ENCODE measurements at places on chromosomes 4 and X. TPM values are rescaled to one million over a fixed set of nuclear protein-coding genes. Genes with fewer than 3 reads are reported as not detected.

GRCh38 chr4:132218406-132218805, 930.7 kb upstream of the PCDH10 start:
- no peak overlapping the region for H3K4me3 ChIP-seq
- no peak overlapping the region for H3K27ac ChIP-seq
- no peak for DNase-seq
- no peaks in the 10 kb centered on the region for H3K27me3 ChIP-seq

- H3K27ac ChIP-seq = no peak overlapping the region
- H3K27me3 ChIP-seq = no peaks in the 10 kb centered on the region
- H3K4me3 ChIP-seq = no peak overlapping the region
- no peaks in the 10 kb centered on the region for H3K36me3 ChIP-seq
- peak; percentile 72 for DNase-seq
- no peaks in the 10 kb centered on the region for H3K4me1 ChIP-seq
Observed at GRCh38 chr4:185096032-185096653, 46.9 kb upstream of the SLC25A4 start.

- no peak overlapping the region for H3K4me3 ChIP-seq
- no peak for DNase-seq
- no peaks in the 10 kb centered on the region for H3K4me1 ChIP-seq
- H3K27ac ChIP-seq = no peak overlapping the region
- H3K36me3 ChIP-seq = no peaks in the 10 kb centered on the region
Observed at GRCh38 chr4:111046811-111047210, 423.9 kb upstream of the PITX2 start.

GRCh38 chr4:24382381-24382780, 202.0 kb downstream of the DHX15 start:
- DNase-seq = no peak
- H3K4me3 ChIP-seq = no peak overlapping the region
- H3K27me3 ChIP-seq = no peaks in the 10 kb centered on the region
- no peaks in the 10 kb centered on the region for H3K36me3 ChIP-seq
- no peak overlapping the region for H3K27ac ChIP-seq

- no peak for DNase-seq
- no peaks in the 10 kb centered on the region for H3K27me3 ChIP-seq
- no peaks in the 10 kb centered on the region for H3K4me1 ChIP-seq
- no peaks in the 10 kb centered on the region for H3K36me3 ChIP-seq
- H3K4me3 ChIP-seq = no peak overlapping the region
Observed at GRCh38 chrX:49257846-49258748, 6.4 kb downstream of the FOXP3 start.

- no peak overlapping the region for H3K4me3 ChIP-seq
- H3K27ac ChIP-seq = peak overlapping the region; percentile 66
- peaks cover 17% of the 10 kb centered on the region for H3K4me1 ChIP-seq
- DNase-seq = peak; percentile 39
- H3K36me3 ChIP-seq = no peaks in the 10 kb centered on the region
Observed at GRCh38 chr4:48654015-48654664, 125.9 kb downstream of the FRYL start.

Gene TRAM1L1
- total RNA-seq = 4.8 TPM

- H3K4me1 ChIP-seq = no peaks in the 10 kb centered on the region
- no peaks in the 10 kb centered on the region for H3K27me3 ChIP-seq
- no peak overlapping the region for H3K27ac ChIP-seq
- H3K4me3 ChIP-seq = no peak overlapping the region
- no peak for DNase-seq
- H3K36me3 ChIP-seq = no peaks in the 10 kb centered on the region
Observed at GRCh38 chr4:36226430-36227227, 17.7 kb downstream of the ARAP2 start.

Gene CT45A3
- total RNA-seq = 0.31 TPM

Gene SPANXA2
- total RNA-seq = not detected

DNA sequence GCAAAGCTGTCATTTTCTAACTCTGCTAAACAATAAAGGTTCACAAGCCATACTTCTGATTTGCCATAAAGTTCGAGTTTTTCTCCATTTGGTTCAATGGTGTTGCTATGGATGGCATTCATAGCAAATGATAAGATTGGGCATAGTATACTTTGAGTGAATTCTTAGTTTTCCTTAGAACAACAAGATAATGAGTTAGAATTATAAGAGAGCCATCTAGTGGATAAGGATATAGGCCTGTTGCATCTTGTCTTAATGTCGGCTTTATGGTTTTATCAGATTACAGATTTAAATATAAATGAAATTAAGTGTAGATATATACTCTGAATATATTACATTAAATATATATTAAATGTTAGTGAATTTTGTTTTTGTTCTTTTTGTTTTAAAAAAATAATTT, 644.6 kb downstream of the IL1RAPL1 start:
- no peaks in the 10 kb centered on the region for H3K36me3 ChIP-seq
- H3K27me3 ChIP-seq = no peaks in the 10 kb centered on the region
- no peaks in the 10 kb centered on the region for H3K4me1 ChIP-seq
- H3K27ac ChIP-seq = no peak overlapping the region

- no peak overlapping the region for H3K27ac ChIP-seq
- H3K4me1 ChIP-seq = no peaks in the 10 kb centered on the region
- H3K27me3 ChIP-seq = no peaks in the 10 kb centered on the region
- H3K4me3 ChIP-seq = no peak overlapping the region
Observed at GRCh38 chrX:26915064-26915463, 548.1 kb downstream of the PPP4R3C start.

DNA sequence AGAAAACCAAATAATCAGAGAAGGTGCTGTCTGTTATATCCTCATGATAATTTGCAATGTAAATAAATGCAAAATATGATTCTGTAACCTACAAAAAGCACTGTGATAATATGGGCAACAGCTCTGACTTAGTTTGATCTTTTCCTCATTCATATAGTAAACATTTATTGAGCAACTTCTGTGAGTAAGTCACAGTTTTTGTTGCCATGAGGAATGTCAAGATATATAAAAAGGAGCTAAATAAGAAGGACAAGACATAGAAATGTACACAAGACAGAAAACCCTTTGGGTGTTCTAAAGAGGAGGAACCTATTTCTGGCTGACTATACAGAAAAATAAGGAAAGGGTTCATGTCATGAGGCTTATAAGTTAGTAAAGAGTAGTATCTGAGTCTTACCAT, 44.3 kb downstream of the ARSJ start:
- no peak for DNase-seq
- H3K27me3 ChIP-seq = no peaks in the 10 kb centered on the region
- H3K36me3 ChIP-seq = no peaks in the 10 kb centered on the region
- H3K27ac ChIP-seq = no peak overlapping the region
- no peak overlapping the region for H3K4me3 ChIP-seq

DNA sequence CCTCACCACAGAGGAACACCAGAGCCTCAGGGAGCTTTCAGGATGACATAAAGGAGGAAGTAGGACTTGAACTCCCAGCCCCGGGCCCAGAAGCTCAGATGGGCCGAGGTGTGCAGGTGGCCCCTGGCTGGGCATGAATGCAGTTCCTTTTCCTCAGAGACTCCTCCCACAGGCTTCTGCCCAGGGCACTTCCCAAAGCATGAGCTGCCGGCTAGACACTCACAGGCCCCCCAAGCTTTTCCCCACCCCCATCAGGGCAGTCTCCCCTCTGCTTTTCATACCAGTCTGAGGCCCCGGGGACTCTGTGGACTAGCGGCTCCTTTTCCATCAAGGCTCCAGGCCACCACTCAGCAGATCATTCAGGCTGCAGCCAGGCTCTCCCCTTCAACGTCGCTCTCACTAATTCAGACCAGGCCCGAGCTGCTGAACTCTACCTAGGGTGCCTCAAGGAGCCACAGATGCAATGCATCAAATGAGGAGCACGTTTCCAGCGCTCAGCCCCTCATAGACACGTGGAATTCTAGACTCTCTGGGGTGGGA, 36.9 kb downstream of the HMX1 start:
- H3K36me3 ChIP-seq = no peaks in the 10 kb centered on the region
- DNase-seq = no peak
- no peak overlapping the region for H3K4me3 ChIP-seq
- no peak overlapping the region for H3K27ac ChIP-seq
- no peaks in the 10 kb centered on the region for H3K4me1 ChIP-seq
- H3K27me3 ChIP-seq = peaks cover 3% of the 10 kb centered on the region

- no peaks in the 10 kb centered on the region for H3K4me1 ChIP-seq
- DNase-seq = no peak
- H3K27ac ChIP-seq = no peak overlapping the region
- H3K27me3 ChIP-seq = peaks cover 4% of the 10 kb centered on the region
- no peaks in the 10 kb centered on the region for H3K36me3 ChIP-seq
- H3K4me3 ChIP-seq = no peak overlapping the region
Observed at GRCh38 chrX:116111497-116111896, 59.0 kb upstream of the AGTR2 start.

GRCh38 chrX:56789518-56790070, 60.6 kb downstream of the NBDY start:
- no peak overlapping the region for H3K27ac ChIP-seq
- no peak overlapping the region for H3K4me3 ChIP-seq
- no peak for DNase-seq

DNA sequence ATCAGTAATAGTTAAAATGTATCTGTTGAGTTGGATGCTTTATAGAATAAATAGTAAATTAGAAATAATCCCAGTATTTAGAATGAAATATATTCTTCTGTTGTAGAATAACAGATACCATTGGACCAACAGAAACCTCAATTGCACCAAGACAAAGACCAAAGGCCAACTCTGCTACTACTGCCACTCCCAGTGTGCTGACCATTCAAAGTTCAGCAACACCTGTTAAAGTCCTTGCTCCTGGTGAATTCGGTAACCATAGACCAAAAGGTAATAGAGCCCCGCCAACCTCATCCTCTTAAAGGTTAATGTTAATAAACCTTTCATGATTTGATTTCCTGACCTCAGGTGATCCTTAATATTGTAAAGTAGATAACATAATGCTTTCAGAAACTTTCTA, 73.8 kb downstream of the PAQR3 start:
- H3K27me3 ChIP-seq = no peaks in the 10 kb centered on the region
- no peak overlapping the region for H3K4me3 ChIP-seq
- no peaks in the 10 kb centered on the region for H3K4me1 ChIP-seq
- DNase-seq = no peak
- peaks cover 14% of the 10 kb centered on the region for H3K36me3 ChIP-seq

Gene SPACA5
- not detected for total RNA-seq

Gene SSX2
- not detected for total RNA-seq

Gene SMIM10L2A
- total RNA-seq = 1.5 TPM

DNA sequence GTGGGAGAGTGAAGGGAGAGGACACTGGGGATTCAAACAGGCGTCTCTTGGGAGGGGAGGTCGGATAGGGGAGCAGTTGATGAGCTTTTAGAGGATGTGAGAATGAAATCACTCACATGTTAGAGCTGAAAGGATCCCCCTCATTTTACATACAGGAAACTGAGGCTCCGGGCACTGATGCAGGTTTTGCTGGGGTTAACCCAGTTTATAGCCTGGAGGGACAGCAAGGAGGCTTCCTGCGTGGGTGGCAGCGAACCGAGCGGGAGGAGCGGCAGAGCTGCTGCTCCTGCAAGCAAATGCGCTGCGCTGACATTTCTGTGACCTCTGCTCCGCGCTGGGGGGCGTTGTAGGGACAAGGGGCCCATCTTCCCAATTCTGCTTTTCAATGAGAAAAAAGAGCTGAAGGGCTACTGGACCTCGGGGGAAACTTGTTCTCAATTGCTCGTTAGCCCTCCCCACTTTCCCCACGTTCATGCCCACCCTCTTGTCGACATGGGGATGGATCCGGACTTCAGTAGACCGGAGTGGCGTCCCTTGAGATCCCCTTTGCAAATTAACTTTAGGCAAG, 1.2 kb upstream of the NEUROG2 start:
- H3K27me3 ChIP-seq = peaks cover 87% of the 10 kb centered on the region
- peaks cover 2% of the 10 kb centered on the region for H3K4me1 ChIP-seq
- H3K4me3 ChIP-seq = no peak overlapping the region
- H3K36me3 ChIP-seq = no peaks in the 10 kb centered on the region
- peak; percentile 14 for DNase-seq

DNA sequence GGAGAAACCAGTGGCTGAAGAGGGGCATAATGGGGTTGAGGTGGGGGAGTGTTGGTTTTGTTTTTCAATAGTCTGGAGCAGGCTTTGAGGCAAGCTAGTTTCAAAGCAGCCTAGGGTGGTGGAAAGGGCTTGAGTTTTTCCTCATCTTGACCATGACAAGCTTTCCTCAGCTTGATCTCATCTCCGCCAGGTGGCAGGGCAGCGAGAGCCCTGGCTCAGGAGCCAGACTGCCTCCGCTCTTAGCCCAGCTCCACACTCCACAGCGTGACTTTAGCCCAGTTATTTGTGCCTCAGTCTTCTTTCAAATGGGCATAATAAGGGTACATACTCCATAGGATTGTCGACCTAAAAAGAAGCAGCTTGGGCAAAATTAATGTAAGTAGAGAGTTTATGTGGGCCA, 29.9 kb upstream of the SOWAHD start:
- DNase-seq = no peak
- H3K4me3 ChIP-seq = no peak overlapping the region
- H3K36me3 ChIP-seq = no peaks in the 10 kb centered on the region
- no peak overlapping the region for H3K27ac ChIP-seq
- no peaks in the 10 kb centered on the region for H3K27me3 ChIP-seq

Gene TTC29
- 10.2 TPM for total RNA-seq

DNA sequence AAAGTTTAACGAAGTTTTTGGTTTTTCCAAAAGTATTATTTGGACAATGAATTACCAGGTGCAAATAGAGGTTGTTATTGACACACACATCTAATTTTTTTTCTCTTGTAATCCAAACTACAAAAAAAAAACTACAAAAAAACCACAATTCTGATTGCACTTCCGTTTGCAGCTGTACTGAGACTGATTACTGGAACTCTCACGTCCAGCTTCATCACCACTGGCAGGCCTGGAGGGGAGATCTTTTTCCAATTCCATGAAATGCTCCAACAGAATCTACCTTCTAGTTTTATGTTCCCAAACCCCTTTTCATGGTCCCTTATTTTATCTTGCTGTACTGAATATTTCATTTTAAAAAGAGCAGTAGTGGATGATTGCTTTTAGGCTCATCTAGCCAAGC, 1118.3 kb downstream of the C4orf33 start:
- no peak overlapping the region for H3K27ac ChIP-seq
- H3K27me3 ChIP-seq = no peaks in the 10 kb centered on the region
- H3K36me3 ChIP-seq = no peaks in the 10 kb centered on the region
- H3K4me3 ChIP-seq = no peak overlapping the region

GRCh38 chr4:25172961-25173915, 13.0 kb upstream of the SEPSECS start:
- no peak overlapping the region for H3K4me3 ChIP-seq
- H3K36me3 ChIP-seq = no peaks in the 10 kb centered on the region
- peak overlapping the region; percentile 12 for H3K27ac ChIP-seq

GRCh38 chrX:118963159-118963558, 11.3 kb upstream of the LONRF3 start:
- H3K4me3 ChIP-seq = no peak overlapping the region
- no peaks in the 10 kb centered on the region for H3K27me3 ChIP-seq
- H3K27ac ChIP-seq = no peak overlapping the region
- DNase-seq = no peak

GRCh38 chr4:113607998-113608397, 153.5 kb downstream of the CAMK2D start:
- no peak overlapping the region for H3K27ac ChIP-seq
- no peaks in the 10 kb centered on the region for H3K4me1 ChIP-seq
- peaks cover 5% of the 10 kb centered on the region for H3K36me3 ChIP-seq
- no peak for DNase-seq
- no peaks in the 10 kb centered on the region for H3K27me3 ChIP-seq

Gene CXCL8
- 100 TPM for total RNA-seq

Data from lung (tissue), 17 donors.